ENCODE measurements at places on chromosomes 6 and 20. TPM values are rescaled to one million over a fixed set of nuclear protein-coding genes. Genes with fewer than 3 reads are reported as not detected.

DNA sequence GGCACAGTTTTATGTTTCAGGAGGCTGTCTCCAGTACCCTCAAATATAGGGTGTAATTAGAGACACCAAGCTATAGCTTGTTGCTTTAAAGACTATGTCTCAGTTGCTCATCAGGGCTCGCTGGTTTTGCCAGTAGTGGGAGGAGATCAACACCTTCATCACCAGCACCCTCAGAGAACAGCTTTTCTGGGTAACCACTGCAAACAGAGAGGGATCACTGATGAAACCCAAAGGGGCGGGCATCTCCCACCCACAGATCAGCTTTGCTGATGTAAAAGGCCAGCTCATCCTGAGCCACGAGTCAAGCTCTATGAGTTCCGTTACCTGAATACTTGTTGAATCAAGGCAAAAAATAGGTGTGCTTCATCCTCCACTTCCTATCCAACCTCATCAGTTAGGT is 187.7 kb downstream of the AIG1 start:
- H3K27ac ChIP-seq, result no peak overlapping the region
- H3K27me3 ChIP-seq, result no peaks in the 10 kb centered on the region
- no peak overlapping the region for H3K4me3 ChIP-seq
- no peaks in the 10 kb centered on the region for H3K36me3 ChIP-seq
- no peaks in the 10 kb centered on the region for H3K4me1 ChIP-seq

- no peaks in the 10 kb centered on the region for H3K36me3 ChIP-seq
- peaks cover 17% of the 10 kb centered on the region for H3K27me3 ChIP-seq
- no peak for DNase-seq
- H3K4me1 ChIP-seq, result peaks cover 6% of the 10 kb centered on the region
- no peak overlapping the region for H3K4me3 ChIP-seq
These were observed 13.1 kb upstream of the LIN28B start for GRCh38 chr6:104943781-104944180.

DNA sequence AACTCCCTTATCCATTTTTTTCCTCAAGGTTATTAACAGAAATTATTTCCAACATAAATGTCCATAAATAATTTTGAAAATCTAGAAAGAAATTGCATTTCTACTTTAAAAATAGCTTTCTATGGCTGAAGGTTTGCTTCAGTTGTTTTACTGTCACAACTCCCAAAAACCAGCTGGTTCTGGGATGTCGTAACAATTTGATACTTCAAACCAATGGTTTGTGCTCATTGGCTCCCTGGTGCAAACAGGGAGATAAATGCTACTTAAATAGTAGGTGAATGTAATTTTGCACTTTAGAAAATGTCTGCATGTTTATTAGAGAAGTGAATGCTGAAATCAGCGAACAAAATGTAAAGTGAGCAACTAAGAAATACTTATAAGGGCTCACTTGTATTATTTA is 31.1 kb downstream of the LAMA2 start:
- H3K4me3 ChIP-seq, result no peak overlapping the region
- no peak overlapping the region for H3K27ac ChIP-seq
- no peaks in the 10 kb centered on the region for H3K36me3 ChIP-seq
- no peaks in the 10 kb centered on the region for H3K27me3 ChIP-seq

DNA sequence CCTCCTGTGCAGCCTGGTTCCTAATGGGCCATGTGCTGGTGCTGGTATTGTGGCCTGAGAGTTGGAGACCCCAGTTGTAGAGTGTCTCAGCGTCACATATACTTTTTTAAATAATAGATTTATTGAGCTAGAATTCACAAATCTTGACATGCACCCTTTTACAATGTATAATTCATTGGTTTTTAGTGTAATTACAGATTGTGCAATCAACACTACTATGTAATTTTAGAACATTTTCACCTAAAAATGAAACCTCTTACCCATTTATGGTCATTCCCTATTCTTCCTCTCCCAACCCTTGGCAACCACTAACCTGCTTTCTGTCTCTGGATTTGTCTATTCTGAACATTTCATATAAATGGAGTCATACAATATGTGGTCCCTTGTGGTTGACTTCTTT is 10.6 kb downstream of the PRIM2 start:
- DNase-seq, result no peak
- H3K27ac ChIP-seq, result no peak overlapping the region
- no peak overlapping the region for H3K4me3 ChIP-seq
- H3K27me3 ChIP-seq, result no peaks in the 10 kb centered on the region
- H3K36me3 ChIP-seq, result peaks cover 5% of the 10 kb centered on the region

GGTLC1 gene
- total RNA-seq, result not detected

TNF gene
- total RNA-seq, result 28.0 TPM

RPP40 gene
- 5.3 TPM for total RNA-seq

TMEM239 gene
- total RNA-seq, result not detected

SLC22A3 gene
- 0.18 TPM for total RNA-seq

BEND3 gene
- 1.5 TPM for total RNA-seq
